ENCODE measurements at places on chromosomes 3 and 15.

GRCh38 chr3:177426106-177426877 lies 229.0 kb upstream of the TBL1XR1 start:
- DNase-seq: no peak

GRCh38 chr3:171765511-171765887 lies 44.8 kb downstream of the PLD1 start:
- DNase-seq: no peak

DNA sequence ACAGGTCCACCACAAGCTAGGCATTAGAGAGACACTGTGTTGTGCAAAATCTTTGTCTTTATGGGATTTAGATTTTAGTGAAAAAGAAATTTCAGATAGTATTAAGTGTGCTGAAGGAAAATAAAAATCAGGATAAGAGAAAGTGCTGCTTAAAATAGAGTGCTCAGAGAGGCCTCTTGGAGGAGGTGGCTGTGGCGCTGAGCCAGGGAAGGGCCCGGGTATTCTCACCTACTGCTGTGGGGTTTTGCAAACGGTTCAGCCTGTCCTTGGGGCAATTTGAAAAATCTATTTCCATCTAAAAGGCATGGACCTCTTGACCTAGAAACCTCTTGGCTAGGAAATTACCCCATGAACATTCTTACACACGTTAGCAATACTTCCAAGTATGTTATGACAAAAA lies 267.7 kb downstream of the TJP1 start:
- no peak for DNase-seq

DNA sequence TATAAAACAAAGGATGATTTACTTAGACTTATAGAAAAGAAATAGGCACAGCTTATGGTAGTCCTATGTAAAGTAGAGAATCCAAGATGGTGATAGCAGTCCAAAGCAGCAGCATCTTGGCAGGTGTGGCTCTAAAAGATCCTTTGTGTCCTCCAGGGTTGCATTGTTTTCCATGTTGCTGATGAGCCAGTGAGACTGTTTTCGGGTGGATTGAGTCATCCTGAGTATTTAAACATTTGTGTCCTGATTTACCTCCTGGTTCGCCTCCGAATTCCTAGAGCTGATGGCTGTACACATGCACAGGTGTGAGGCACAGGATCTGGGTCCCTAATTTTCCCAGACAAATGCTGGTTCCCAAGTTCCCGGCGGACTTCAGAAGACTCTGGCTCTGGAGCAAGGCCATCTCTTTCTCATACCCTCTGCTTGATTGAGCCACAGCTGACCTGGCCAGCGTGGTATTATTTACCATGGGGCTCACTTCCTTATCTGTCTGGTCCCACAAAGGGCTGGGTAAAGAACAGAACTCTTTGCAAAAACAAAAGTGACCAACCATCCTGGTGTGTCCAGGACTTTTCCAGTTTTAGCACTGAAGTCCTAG lies 51.0 kb downstream of the ARNT2 start:
- DNase-seq: no peak
